Stimulated activated CD8-positive, alpha-beta memory T cell treated with anti-CD3 and anti-CD28 coated beads, Interleukin-15, amount 100 ng/mL, for 4 hours (primary cell): ENCODE measurements at places on chromosomes 1 and 21.

GRCh38 chr1:67696708-67697107 is 11.7 kb downstream of the GADD45A start:
- DNase-seq = no peak

DNA sequence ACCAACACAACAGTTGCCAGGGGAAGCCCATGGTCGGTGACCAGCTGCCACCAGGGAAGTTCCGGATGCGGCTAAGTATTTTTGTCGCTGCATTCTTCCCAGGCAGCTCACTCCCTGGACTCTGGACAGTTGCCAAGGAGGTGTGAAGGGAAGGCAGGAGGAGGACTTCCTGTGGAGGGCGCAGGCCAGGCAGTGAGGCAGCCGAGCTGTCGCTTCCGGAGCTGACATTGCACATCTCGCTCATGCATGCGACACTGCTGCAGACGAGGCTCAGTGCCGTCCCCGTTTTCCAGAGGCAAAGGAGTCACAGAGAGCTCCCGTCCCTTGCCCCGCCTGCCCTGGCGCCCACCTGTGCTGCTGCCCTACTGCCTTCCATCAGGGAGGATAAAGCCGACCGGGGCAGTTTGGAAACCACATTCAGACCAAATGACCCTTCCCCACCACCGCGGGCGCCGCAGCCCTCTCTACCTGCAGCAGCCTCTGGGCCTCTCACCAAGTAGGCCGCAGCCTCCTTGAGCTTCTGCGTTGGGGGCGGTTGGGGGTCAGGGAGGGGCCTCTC is 81.4 kb downstream of the NENF start:
- DNase-seq = no peak

DNA sequence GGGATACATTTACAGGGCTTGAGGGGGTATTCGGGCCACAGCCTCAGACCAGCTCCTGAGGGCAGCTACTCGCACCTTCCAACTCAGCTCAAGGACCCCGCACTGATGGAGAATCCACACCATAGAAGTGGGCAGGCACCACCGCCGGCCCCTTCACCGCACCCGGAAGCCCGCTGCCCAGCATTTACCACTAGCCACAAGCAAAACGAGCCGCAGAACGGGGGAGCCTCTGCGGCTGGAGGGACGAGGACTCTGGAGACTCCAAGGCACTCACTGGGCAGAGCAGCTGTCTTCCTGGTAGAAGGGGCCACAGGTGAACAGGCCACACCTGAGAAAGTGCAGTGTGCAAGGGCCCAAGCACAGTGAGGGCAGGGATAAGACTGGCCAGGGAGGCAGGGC is 5.4 kb downstream of the UBE2J2 start:
- no peak for DNase-seq

- no peak for DNase-seq
These were observed 101.6 kb downstream of the NOS1AP start for GRCh38 chr1:162171111-162171510.

DNA sequence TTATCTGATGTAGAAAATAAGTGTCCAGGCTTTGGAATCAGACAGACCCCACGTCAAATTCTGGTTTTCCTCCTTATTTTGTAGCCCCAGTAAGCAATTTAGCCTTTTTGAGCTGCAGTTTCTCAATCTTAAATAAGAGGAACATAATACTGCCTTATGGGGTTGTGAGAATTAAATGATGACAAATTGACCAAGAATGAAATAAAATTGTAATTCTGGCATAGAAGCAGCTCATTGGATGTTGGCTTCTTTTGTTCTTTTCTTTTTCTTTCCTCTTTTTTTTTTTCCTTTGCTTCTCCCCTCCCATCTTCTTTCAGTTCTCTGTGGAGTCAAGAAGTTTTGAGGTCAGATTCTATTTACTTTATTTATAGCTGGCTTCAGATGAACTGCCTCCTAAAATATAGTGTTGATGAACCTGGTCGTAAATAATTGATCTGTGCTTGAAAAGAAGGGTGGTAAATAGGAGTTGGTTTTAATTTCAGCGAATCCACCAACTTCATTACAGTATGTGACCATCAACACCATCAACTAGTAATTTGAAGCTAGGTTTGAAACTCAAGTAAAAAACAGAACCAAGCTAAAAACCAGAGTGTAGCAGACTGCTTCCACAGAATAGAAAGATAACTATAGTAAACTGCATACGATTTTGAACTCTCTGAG is 81.1 kb downstream of the CACHD1 start:
- DNase-seq = no peak

GRCh38 chr1:107894605-107895004 is 70.4 kb downstream of the VAV3 start:
- no peak for DNase-seq

GRCh38 chr1:185427264-185427663 is 110.2 kb upstream of the IVNS1ABP start:
- no peak for DNase-seq

DNA sequence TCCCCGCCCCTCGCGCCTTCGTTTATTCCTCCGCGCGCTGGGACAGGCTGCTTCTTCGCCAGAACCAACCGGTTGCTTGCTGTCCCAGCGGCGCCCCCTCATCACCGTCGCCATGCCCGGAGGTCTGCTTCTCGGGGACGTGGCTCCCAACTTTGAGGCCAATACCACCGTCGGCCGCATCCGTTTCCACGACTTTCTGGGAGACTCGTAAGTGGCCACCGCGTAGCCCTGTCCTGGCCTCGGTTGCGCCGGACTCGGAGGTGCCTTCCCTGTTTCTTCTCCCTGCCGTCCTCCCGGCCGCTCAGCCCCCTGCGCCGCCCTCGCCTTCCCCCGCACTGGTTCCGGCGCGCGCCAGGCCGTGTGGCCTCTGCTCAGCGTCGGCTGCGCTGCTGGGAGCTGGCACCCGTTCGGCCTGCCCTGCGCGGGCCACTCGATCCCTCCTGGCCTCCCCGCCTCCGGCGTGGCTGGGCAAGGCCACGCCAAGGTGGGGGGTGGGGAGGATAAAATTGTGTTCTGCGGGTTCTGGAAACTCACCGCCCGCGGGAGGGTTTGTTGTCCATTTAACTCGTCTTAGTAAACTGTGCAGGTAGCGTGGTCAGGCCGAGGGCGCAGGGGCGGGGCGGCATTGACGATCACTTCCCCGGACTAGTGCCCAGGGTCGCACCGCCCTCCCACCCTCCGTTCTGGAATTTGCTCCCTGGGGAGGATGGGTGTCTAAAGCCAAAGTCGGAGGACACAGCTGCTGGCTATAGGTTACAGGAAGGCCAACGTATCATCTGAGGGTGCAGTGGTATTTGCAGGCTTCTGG is at the start of gene PRDX6:
Gene PRDX6 (plus strand): TSS at position 50 of the 808 bp plus-strand sequence. CDS start 63 bp downstream, at position 113.
- DNase-seq = no peak

DNA sequence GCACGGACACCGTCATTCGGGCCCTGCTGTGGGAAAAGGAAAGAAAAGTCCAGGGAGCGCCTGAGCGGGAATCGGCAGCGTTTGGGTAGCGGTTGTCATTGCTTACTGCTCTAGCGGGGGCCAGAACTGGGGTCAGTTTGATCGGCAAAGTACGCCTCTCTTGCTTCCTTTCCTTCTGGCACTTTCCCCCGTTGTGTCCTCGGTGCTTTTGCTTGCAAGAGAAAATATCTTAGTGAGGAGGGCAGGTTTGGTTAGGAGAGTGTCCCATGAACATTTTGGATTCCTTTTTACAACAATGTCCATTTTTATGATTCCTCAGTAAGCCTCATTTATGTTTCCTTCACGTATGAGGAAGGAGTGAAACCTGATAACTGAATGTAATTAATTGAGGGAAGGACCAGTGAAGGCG is 670 bp downstream of the ST3GAL3 start:
- DNase-seq = no peak

DNA sequence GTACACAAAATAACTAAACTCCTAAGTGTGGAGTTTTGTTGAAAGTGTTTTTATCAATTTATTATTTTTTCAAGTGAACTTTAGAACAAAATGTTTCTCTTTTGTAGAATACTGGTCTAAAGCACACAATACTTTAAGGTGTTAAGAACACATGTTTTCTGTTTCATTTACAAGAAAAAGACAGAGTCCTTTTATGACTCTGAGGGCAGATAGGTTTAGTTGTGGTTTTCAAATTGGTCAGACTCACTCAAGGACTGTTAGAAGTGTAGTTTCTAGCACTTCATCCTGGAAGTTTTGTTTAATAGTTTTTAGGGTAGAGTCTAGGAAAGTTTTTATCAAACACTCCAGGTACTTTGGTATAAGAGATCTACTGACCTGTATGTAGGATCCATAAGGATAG is 376.5 kb downstream of the LRRIQ3 start:
- DNase-seq = no peak

GRCh38 chr1:54842963-54843362 is 41.8 kb upstream of the TTC22 start:
- no peak for DNase-seq

GRCh38 chr21:30561957-30562356 is 843 bp upstream of the KRTAP19-7 start:
- no peak for DNase-seq

- no peak for DNase-seq
These were observed 30.3 kb downstream of the PARK7 start for GRCh38 chr1:7991504-7992440.

GRCh38 chr1:81517987-81518386 is 282.7 kb upstream of the ADGRL2 start:
- DNase-seq = no peak

DNA sequence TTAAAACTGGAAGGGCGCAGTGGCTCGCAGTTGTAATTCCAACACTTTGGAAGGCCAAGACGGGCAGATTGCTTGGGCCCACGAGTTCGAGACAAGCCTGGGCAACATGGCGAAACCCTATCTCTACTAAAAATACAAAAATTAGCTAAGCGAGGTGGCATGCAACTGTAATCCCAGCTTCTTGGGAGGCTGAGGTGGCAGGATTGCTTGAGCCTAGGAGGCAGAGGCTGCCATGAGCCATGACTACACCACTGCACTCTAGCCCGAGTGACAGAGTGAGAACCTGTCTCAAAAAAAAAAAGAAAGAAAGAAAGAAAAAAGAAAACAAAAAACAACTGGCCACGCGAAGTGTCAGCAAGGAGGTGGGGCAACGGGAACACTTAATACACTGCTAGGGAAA is 6.3 kb downstream of the UBE2G2 start:
- DNase-seq = no peak

DNA sequence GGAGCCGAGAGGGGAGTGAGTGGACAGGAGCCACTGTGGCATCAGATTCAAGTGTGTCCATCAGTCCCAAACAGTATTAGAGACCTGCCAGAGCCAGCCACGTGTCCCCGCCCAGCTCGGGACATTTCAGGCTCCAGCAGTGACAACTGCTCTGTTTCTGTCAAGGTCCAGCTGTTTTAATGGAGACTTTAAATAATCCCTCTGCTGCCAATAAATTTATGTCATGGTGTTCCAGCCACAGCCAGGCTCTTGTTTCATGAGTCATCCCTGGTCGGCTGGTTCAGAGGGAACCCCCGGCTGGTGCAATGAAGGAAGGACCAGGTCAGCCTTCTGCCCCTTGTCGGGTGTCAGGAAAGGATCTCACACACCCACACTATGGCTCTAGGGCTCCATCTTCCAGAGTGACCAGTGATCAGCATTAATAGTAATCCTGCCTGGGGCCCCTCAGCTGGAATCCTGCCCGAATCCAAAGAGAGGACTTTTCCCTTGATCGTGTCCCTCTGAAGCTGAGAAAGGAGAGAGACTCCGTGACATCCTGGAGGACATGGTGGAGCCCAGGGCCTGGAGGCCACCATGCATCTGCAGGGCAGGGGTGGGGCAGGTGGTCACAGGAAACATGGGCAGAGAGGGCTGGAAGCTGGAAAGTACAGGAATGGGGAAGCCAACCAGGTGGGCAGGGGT is 197.3 kb downstream of the MATN1 start:
- DNase-seq = no peak

GRCh38 chr1:210516697-210517459 is 188.2 kb downstream of the HHAT start:
- no peak for DNase-seq

GRCh38 chr1:43789604-43790550 is 82.5 kb downstream of the ST3GAL3 start:
- DNase-seq = no peak

- DNase-seq = no peak
These were observed 157.1 kb upstream of the SYT6 start for GRCh38 chr1:114310695-114311271.

DNA sequence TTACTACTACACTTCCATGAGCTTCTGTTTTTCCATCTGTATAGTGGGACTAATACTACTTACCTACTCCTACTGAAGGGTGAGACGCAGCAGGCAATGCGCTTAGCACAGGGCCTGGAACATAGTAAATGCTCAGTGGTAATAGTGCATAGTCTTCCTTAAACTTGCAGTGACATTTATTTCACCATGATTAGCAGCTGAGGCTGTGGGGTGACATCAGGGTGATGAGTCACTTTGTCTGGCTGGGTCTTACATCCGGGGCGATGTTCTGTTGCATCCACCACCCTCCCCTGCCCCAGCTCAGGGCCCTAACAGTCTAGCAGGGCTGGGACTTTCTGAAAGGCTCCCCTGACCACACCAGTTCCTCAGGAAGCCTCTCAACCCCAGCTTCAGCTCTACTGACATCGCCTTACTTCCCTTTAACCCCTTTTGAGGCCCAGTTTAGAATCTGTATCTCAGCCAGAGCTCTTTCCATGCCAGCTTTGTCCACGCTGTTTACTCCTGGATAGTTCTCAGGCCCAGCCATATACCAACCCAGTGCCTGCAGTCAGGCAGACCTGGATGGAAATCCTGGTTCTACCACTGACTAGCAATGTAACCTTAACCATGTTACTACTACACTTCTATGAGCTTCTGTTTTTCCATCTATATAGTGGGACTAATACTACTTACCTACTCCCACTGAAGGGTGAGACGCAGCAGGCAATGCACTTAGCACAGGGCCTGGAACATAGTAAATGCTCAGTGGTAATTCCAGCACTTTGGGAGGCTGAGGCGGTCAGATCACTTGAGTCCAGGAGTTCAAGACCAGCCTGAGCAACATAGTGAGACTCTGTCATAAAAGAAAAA is 66.3 kb downstream of the CD58 start:
- peak; percentile 70 for DNase-seq

GRCh38 chr1:56025942-56026341 is 553.4 kb downstream of the PLPP3 start:
- DNase-seq = no peak

DNA sequence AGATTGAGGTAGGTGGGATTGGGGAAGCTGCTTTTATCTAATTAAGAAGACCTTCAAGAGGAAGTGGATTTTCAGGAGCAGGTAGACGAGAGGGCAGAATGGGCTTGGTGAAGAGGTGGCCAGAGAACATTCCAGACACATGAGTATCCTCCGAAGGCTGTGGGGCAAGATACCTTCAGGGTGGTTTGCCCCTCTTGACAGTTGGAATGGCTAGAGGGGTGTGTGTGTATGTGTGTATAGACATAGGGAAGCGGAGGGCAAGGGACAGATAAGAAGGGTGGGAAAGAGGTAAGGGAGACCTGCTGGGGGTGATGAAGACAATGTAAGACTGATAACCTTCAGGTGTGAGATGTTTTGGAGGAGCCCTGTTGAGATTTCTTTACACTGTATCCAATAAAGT is 46.8 kb upstream of the TSPAN2 start:
- DNase-seq = no peak

- no peak for DNase-seq
These were observed 8.6 kb upstream of the FCMR start for GRCh38 chr1:206930210-206930798.

DNA sequence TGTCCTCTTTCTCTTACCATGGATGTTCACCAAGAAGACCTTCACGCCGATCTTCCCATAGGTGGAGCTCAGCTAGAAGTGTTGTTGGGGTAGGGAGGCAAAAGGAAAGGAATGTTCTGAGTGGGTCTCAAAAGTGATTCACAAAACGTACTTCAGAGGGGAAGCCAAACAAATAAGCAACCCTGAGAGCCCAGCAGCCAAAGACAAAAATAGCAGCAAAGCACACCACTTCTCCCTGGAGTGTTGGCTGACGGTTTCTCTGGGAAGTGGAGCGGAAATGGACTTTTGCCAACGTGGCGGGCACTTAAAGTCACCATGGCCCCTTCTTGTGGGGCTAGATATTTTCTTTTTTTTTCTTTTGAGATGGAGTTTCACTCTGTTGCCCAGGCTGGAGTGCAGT is 23.1 kb downstream of the SLC26A9 start:
- DNase-seq = no peak
